ENCODE measurements at places on chromosomes 1 and 21.

DNA sequence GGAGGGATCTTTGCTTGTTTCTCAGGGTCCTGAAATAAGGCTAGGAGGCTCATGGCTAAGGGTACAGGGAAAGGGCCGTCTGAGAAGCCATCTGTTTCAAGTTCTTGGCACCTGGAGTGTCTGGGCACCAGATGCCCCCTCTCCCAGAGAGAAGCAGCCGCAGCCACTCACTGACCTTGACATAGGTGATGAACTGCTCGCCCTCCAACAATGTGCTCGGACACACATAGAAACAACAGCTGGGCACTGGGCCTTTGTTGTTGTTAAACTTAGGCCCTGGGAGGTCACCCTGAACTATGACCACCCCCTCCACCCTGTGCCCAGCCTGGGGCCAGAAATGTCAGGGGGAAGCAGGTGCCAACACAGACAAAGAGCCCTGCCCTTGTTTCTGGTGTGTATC, 9.2 kb upstream of the TNNI1 start:
- no peak for DNase-seq

DNA sequence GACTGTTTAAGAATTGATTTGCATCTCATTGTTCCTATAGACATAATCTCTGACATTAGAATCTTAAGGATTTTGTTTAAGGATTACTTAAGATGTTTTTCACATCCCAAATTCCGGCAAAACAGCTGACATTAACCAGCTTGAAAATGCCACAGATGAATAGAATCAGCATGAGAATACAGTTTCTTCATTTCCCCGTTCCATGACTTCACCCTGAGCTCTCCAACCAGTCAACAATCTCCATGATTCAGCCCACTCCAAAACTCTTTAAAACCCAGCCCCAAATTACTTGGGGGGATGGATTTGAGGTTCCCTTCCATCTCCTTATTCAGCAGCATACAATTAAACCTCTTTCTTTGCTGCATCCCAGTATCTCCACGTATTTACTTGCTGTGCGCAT, 201.0 kb downstream of the LYPLAL1 start:
- no peak for DNase-seq

DNA sequence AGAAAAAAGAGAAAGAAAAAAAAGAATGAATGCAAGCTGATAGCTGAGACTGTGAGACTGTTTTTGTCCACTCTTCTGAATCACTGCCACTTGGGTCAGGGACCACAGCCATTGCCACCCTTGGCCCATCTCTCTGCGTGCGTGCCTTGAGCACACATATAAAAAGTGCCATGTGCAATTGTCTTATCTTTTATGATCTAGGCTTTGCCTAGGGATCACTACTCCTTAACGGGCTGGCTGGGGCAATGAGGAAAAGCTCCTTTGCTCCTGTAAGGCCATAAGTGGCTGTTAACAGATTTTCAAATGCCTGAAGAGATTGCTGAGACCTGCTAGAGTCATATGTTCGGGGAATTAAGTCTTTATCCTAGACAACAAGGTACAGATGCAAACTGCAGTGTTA, 8.2 kb downstream of the SPATA46 start:
- no peak for DNase-seq

- DNase-seq, result no peak
These were observed 1280.1 kb downstream of the KCNT2 start for GRCh38 chr1:195328102-195328501.

- DNase-seq, result no peak
These were observed 81.8 kb downstream of the PHTF1 start for GRCh38 chr1:113677250-113678158.

DNA sequence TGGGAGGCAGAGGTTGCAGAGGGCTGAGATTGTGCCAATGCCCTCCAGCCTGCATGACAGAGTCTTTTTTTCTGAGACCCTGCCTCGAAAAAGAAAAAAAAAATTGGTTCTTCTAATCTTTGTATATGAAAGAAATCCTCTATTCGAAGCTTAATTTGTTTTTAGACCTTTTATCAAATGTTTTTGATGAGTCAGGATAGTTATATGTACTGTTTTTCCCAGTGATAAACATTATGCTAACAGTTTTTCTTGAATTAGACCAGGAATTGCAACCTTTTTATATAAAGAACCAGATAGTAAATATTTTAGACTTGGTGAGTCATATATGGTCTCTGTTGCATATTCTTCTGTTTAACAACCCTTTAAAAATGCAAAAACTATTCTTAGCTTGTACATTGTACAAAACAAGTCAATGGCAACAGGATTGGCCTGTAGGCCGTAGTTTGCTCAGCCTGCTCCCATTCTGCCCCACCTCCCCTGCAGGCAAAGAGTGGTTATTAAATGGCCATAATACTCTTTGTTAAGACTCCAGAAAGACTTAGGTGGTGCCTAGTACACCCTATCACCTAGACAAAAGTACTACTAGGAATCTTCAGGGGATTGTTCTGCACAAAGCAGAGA, 45.2 kb downstream of the LYST start:
- no peak for DNase-seq

- no peak for DNase-seq
These were observed at the start of gene CD34 for GRCh38 chr1:207910591-207911354. TSS of gene CD34 (minus strand) at chr1:207911125. CDS start at chr1:207911080, 45 bp downstream.

GRCh38 chr1:29833581-29833980, 597.3 kb downstream of the PTPRU start:
- no peak for DNase-seq

- no peak for DNase-seq
These were observed 30.9 kb upstream of the ID3 start for GRCh38 chr1:23590058-23590783.

- DNase-seq, result no peak
These were observed 1.4 kb downstream of the NUDC start for GRCh38 chr1:26922901-26923300.

DNA sequence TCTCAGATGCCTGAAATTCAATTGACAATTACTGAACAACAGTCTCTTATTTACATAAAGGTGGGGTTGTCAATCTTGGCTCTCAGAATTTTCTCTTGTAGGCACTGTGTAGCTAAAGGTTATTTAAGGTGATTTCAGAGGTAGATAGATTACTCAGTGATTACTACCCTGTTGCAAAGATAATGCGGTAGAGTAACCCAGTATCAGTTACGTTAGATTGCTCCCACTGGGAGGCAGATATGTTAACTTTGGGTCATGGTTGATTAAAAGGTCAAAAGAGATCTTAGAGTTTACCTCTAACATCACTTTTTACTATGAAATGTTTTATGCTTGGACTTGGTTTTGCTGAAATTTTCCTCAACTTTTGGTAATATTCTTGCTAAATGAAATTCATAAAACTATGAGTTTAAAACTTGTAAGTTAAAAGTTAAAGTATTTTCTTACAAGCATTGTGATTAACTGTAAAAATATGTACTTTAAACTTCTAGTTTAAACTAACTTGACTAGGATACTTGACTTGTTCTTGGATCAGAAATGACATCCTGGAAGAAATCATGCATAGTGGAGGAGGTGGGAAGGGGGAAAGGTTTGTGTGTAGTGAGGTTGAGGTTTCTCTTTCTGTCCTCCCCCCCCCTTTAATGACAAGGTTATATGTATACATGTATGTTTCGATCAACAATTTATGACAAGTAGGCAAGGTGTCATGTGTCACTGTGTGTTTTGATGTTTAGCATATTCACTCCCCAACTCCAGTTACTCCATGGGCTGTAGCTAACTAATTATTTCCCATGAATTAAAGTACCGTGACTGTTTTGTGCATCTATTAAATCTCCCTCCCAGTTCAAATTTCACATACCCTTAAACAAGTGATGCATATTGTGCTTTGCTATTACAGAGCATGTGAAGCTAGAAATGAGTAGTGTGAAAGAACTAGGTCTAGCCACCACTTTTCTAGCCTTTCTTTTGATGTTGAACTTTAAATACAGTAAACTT, 2.9 kb downstream of the LAMC1 start:
- no peak for DNase-seq

DNA sequence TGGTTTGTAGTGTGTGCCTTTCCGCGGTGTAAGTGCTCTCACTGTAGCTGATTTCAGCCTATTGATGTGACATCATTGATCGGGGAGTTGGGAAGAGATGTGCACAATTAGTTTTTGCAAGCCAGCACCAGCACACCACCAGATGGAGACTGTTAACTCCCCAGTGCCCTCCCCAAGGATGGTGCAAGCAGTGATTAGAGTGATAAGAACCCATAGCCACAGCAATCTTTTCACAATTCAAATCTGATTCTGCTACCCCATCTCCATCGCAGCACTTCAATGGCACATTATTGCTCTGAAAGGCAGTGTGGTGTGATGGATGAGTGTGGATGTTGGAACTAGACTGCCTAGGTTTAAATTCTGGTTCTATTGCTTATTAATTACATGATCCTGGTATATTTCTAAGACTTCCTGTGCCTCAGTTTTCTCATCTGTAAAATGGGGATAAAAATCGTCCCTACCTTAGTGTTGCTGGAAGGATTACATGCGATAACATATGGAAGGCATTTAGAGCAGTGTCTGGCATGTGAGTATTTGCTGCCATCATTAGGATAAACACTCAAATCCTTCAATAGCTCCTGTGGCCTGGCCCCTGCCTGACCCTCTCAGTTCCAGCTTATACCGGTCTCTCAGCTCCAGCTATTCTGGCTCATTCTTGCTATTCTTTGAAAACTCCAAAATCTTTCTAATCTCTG, 6.7 kb downstream of the CSF3R start:
- no peak for DNase-seq

GRCh38 chr1:44999232-44999631, 11.9 kb downstream of the HECTD3 start:
- DNase-seq, result no peak

GRCh38 chr1:57340334-57341070, 83.4 kb downstream of the DAB1 start:
- DNase-seq, result no peak

DNA sequence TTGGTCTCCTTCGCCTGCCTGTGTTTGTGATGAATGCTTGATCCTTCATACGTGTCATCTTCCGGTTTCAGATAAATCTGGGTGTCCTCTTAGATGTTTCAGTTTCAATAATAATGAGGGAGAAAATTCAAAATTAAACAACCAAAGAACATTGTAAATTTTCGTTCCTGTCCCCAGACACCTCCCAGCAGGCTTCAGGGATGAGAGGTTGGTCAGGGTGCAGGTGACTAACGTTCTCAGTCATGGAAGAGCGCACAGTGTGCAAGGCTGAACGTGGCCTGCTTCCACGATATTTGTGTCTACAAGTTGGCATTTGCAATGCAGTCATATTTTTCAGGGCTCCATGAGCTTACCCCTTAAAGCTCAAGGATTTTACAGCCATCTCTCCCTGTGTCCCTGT, 147.1 kb upstream of the ARHGEF16 start:
- no peak for DNase-seq

- no peak for DNase-seq
These were observed 33.5 kb downstream of the CAPN8 start for GRCh38 chr1:223631956-223632355.

DNA sequence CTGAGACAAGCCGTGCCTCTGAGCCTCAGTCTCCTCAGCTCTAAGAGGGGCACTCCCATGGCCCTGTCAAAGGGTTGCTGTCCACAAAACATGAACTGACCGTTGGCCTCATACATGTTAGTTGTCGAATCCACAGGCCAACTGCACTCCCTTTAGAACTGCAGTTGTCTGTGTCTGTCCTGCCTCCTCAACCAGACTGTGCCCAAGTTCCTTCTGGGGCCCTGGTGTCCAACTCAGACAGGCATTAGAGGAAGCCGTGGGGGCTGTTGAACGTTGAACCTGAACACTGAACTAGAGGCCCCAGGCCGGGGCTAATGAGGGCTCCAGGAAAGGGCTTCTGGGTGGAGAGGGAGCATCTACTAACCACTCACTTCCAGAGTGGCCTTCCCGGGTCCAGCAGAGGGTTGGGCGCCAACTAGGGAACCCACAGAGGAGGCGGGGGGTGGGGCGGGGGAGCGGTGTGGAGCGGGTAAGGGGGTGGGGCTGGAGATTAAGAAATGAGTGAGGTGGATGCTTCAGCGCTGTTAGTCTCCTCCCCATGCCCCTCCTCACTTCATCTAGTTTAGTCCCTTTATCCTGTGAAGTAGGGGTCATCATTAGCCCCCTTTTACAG, at the start of gene RAB42:
Gene RAB42, plus strand, starts transcription at position 558 of the 613 bp plus-strand sequence. CDS start 247 bp downstream, outside the sequence.
- DNase-seq, result no peak

- DNase-seq, result no peak
These were observed 12.6 kb downstream of the IL10RB start for GRCh38 chr21:33278721-33279120.
